NCI-H1694 treated with DMSO at 0.1 percent for 48 hours (cell line): ENCODE measurements at places on chromosomes 5 and 9.

- no peak for DNase-seq
Observed at GRCh38 chr5:102295534-102296177, 428 bp downstream of the SLCO4C1 start.

GRCh38 chr9:125603478-125604021, 103.5 kb downstream of the MAPKAP1 start:
- DNase-seq, result no peak

DNA sequence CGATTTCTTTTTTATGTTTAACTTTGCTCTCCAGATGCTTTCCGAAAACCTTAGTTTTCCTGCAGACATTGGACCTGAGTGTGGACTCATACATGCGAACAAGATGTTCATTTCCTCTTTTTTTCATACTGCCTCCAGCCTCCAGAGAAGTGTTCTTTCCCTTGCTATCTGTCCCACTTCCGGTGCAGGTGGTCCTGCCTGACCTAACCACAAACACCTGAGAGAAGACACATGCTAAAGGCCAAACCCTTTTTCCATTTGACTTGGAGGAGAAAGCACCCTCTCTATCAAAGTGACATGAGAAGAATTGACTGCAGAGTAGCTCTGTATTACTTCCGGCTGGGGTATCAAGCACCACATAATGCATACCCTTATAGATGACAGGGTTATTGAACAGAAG, 334.0 kb downstream of the ARHGEF28 start:
- no peak for DNase-seq

GRCh38 chr5:40981420-40981819, 72.1 kb downstream of the C7 start:
- DNase-seq, result no peak

- peak; percentile 35 for DNase-seq
Observed at GRCh38 chr9:128203707-128204551, 750 bp downstream of the DNM1 start.

DNA sequence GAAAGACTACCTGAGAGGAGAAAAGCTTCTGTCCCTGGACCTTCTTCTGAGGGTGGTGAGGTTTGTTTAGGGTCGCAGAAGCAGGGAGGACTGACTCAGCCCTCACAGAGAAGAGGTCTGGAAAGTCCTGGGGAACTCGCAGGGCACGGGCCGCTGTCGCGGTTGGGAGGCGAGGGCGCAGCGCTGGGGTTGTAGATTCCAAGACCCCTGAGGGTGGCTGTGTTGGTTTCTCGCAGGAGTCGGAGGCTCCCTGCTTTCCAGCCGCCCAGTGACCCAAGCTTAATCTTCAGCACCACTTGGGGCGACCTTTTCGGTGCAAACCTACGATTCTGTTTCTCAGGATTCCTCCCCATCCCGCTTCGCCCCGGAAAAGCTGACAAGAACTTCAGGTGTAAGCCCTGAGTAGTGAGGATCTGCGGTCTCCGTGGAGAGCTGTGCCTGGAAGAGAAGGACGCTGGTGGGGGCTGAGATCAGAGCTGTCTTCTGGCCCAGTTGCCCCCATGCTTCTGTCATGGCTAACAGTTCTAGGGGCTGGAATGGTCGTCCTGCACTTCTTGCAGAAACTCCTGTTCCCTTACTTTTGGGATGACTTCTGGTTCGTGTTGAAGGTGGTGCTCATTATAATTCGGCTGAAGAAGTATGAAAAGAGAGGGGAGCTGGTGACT, 482 bp downstream of the SLC27A6 start:
- DNase-seq, result no peak

DNA sequence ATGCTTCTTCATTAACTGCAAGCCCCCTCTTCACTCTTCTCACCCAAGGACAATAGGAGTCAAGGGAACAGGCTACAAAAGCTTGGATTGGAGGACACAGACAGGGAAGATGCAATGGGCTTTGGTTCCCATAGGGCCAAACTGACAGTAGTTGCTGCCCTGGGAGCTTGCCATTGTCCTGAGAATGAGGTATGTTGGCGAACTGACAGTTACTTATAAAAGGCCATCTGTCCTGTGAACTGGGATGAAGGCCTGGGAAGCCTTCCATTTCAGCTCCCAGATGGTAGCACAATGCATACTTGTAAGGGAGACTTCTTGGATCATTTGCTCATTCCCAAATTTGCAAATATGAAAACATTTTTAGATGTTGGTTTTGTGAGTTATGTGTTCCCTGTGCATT, 88.9 kb downstream of the SNCAIP start:
- DNase-seq, result peak; percentile 56

- DNase-seq, result no peak
Observed at GRCh38 chr9:73095425-73095824, 56.2 kb upstream of the ANXA1 start.

- DNase-seq, result no peak
Observed at GRCh38 chr9:131575946-131576853, 30.9 kb downstream of the PRRT1B start.

GRCh38 chr5:88826646-88827585, 56.1 kb downstream of the MEF2C start:
- no peak for DNase-seq

- no peak for DNase-seq
Observed at GRCh38 chr5:172700365-172701290, 59.6 kb downstream of the NEURL1B start.

- DNase-seq, result no peak
Observed at GRCh38 chr9:113673726-113674125, 202.4 kb upstream of the ZNF618 start.

- DNase-seq, result no peak
Observed at GRCh38 chr5:15367489-15367888, 132.5 kb upstream of the FBXL7 start.

DNA sequence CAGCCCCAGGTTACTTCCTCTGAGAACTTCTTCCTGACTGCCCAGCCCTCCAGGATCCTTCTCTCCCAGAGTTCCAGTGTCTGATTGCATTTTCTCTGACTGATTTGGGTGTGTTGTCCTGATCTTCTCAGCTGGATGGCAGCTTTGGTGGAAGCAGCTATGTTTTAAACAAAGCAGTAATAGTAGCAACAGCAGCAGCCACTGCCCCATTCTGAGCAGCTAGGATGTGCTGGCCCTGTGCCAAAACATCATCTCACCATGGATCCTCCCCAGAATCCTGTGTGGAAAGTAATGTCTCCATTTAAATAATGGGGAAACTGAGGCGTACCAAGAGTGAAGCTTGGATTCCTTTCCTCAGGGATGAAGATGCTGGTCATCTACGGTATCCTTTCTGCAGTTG, 46.4 kb upstream of the PSD2 start:
- peak; percentile 15 for DNase-seq

DNA sequence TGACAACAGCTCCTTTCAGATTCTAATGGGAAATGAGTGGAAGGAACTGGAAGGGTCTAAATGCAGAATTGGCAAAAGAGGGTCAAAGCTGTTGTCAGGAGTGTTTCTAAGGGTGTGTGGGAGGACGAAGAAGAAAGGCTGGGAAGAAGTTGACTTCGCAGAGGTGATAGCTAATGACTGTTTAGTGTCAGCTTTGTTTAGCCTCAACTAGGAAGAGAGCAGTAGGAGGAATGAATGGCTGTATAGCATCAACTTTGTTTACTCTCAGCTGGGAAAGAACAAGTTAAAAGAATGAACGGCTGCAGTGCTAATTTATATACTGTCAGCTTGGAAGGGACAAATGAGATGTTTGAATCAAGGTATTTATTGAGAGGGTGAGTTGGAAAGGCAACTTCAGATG, 5.9 kb upstream of the LIX1 start:
- no peak for DNase-seq

- no peak for DNase-seq
Observed at GRCh38 chr5:56759521-56760216, 55.7 kb upstream of the MAP3K1 start.
